ENCODE measurements at places on chromosomes 6 and 20.

DNA sequence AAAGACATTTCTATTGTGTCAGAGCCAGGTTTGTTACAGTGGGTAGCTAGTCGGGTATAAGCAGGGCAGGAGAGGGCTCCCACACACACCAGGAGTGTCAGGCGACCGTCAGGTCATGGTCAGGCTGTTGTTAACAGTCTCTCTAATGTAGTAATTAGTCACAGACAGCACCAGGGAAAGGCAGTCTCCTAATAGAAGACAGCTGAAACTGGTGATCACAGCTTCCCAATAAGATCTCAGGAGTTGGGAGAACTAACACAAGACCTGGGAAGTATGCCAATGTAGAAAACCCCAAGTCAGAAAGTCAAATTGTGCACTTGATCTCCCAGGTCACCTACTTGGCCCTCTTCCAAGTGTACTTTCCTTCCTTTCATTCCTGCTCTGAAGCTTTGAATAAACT, 53.0 kb upstream of the GPR6 start:
- no peak for DNase-seq

DNA sequence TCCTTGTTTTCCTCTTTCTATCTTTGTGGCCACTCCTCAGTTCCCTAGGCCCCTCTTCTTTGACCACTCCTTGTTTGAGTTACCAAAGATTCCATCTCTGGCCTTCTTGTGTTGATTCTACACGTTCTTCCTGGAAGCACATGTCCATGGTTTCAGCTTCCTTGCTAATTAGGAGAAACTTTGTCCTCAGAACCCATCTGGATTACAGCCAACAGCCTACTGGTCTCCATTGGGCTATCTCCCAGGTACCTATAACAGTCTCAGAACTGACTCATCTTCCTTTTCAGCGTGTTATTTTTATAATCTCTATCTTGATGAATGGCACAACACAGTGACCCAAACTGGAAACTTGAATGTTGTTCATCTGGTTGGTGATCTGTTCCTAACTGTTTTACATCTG, 17.5 kb downstream of the PTPRA start:
- no peak for DNase-seq

DNA sequence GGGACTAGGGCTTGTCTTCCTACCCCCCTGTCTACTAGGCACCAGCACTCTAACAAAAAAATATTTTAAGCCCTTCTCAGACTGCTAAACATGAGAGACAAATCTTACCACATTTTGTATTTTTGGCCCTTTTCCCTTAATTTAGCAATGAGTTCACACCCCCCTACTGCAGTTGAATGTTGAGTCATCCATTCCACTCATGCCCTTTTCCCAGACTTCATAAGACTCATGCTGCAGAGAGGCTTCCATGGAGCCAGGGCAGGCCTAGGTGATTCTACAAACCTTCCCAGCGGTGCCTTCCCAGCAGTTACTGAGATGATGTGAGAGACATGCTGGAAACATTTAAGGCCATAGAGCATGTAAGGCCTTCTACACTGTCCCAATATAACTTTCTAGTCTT, 53.9 kb downstream of the PXDC1 start:
- no peak for DNase-seq

GRCh38 chr20:17875981-17876385, 92.6 kb downstream of the SNX5 start:
- DNase-seq, result no peak

DNA sequence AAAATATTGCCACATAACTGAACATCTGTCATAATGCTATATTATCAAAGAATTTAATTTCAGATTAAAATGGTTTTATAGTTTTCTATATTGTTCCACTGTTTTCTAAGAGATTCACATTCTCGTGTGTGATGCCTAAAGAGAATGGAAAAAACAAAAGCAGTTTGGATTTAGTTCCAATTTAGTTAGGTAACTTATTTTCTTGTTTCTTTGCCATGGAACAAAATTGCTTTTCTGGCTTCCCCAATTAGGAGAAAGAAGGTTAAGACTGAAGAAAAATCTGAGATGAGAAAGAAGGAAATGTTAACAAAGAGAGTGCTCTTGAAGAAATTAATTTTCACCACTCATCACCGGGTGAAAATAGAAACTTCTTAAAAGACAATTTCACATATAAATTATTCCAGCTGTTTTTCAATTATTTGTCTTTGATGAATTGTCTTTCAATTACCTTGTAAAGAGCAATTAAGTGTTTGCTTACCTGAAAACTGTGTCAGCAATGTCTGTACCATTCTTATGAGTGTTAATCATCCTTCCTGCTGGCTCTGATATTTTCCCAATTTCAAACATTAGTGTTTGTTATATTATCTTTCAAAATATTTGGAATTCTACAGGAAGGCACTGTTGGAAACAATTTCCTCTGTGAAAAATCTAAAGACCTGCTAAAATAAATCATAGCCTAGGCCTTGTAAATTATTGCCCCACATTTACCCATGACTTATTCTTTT, 19.5 kb downstream of the PHACTR2 start:
- DNase-seq, result no peak

- DNase-seq, result no peak
Measured at GRCh38 chr20:32605167-32605656, 20.1 kb upstream of the NOL4L start.

DNA sequence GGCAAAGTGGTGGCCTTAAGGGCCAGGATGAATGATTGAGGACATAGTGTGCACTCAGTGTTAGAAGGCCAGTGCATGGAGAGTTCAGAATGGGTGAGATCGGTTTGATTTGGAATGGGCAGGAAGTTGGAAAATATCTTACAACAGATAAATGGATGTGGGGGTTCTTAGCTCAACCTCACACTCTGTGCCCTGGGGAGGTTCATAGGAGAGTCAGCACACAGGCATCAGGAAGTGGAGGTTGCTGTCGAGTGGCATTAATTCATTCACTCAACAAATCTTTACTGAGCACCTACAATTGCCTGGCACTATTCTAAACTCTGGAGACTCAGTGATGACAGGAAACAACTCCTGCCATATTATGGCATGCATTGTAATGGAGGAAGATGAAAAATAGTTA, 313.7 kb upstream of the SUPT3H start:
- DNase-seq, result no peak

DNA sequence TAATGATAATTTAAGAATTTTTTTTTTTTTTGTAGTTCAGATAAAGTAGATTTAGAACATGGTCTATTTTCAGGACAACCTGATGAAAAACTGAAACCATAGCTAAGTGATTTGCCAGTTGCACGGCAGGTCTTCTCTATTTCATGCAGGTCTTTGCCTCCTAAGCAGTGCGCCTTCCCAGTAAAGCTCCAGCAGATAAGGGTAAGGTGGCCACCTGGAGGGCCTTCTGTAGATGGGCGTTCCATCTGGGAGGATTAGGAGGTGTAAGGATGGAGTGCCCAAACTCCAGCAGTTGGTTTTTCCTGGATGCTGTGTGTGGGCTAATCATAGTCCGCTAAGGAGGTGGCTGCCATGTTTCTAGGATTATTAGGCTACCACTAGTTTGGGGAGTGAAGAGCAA, 107.1 kb downstream of the ARID1B start:
- DNase-seq, result no peak

DNA sequence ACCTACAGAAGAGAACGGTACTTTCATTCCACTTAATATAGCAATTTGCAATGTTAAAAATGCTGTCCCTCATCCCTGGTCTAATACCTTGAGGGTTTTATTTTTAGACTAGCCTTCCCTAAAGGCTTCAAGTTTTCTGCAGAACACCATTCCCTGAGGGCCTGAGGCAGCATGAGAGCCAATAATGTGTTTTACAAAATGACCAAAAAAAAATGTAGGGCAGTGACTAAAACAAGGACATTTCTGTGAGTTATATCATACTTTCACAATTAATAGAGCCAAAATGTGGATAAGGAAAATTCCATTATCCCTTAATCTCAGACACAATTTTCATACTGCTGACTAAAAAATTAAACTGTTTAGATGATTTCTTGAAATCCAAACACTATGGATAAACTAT, 22.7 kb downstream of the GPR63 start:
- no peak for DNase-seq

- DNase-seq, result no peak
Measured at GRCh38 chr20:47008842-47009518, 114.3 kb downstream of the EYA2 start.

GRCh38 chr6:30258204-30258603, 45.0 kb upstream of the TRIM26 start:
- DNase-seq, result no peak

DNA sequence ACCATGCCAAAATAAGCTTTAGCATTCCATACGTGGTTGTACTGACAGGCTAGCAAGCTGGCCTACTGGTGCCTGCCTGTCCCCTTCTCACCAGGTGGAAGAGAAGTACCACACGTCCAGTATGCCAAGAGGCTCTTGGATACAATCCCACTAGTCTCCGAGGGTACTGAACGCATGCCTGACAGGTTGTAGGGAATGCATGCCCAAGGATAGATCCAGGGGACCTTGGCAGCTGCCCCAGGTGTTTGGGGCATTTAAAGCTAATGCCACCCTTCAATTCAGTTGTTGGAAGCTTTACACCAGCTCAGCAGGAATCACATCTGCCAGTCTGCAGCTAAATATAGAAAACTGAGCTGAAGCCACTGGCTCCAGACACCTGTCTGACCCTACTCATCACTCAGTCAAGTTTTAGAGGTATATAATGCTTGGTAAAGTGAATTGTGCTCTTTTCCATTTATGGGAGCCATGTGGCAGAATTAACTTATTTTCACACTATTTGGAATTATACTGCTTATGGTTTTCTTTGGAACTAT, 4.9 kb downstream of the TUBB2B start:
- DNase-seq, result no peak

GRCh38 chr6:128414943-128415342, 105.5 kb downstream of the PTPRK start:
- no peak for DNase-seq

GRCh38 chr6:68834551-68834950, 199.5 kb downstream of the ADGRB3 start:
- no peak for DNase-seq
